Activated CD8-positive, alpha-beta T cell treated with anti-CD3 and anti-CD28 coated beads, Interleukin-2, amount 10 ng/mL, durations not matched to agents 7 days and 5 days (primary cell): ENCODE measurements at places on chromosomes 5 and 9. TPM values are rescaled to one million over a fixed set of nuclear protein-coding genes. Genes with fewer than 3 reads are reported as not detected.

The KLF9 gene
- total RNA-seq = 8.8 TPM

The ABCA1 gene
- total RNA-seq = not detected

GRCh38 chr9:28212979-28213378 lies 639.7 kb upstream of the C9orf72 start:
- no peak for DNase-seq

DNA sequence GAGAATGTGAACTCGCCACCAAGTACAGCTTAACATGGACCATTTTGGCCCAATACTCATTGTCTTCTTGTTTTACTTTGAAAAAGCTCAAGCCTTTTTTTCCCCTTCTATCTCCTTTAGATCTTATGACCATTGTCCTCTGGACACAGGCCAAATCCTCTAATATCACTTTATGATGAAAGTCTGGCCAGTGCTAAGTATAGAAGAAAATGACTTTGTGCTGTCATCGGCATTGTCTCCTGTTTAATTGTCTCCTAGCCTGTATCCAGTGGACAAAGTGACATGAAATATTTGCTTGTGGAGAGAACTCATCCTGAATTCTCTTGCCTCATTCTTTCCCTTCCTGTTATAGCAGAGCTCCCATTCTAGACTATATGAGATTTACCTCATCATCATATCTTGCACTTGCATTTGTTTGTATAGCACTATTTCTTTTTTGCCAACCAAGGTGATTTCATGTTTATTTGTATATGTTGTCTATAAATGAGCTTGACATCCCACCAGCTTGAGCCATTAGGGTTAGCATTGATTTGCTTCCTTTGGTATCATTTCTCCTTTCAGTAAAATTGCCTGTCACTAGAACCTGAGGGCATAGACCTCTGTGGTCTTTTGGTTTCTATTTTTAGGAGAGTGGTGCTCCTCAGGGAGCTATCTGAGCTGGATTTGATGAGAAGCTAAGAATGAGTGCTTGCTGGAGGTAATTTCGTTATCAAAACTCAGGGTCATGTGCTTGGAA lies 18.8 kb upstream of the TNFAIP8 start:
- no peak for DNase-seq

DNA sequence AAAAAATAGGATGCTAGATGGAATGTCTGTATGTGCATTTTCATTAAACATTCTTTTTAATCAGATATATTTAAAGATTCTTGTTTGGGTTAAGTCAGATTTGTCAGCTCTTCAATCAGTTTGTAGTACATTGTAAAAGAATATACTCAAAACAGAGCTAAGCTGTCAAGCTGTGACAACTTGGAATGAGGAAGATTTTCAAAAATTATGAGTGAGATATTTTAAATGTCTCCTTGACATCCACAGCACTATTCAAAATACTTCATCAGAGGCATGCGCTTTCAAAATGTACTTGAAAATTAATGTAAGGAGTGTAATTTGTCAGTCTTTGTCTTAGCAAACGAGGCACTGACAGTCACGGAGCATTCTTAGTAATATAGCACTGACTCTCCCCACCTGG lies 182.0 kb downstream of the MAT2B start:
- no peak for DNase-seq

DNA sequence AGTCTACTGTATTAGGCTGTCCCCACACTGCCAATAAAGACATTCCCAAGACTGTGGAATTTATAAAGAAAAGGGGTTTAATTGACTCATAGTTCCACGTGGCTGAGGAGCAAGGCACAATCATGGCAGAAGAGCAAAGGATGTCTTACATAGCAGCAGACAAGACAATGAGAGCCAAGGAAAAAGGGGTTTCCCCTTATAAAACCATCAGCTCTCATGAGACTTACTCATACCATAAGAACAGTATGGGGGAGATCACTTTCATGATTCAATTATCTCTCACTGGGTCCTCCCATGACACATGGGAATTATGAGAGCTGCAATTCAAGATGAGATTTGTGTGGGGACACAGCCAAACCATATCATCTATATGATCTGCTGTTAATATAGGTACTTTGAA lies 14.8 kb upstream of the FSTL4 start:
- DNase-seq = no peak
